ENCODE measurements at places on chromosomes 13 and 19.

DNA sequence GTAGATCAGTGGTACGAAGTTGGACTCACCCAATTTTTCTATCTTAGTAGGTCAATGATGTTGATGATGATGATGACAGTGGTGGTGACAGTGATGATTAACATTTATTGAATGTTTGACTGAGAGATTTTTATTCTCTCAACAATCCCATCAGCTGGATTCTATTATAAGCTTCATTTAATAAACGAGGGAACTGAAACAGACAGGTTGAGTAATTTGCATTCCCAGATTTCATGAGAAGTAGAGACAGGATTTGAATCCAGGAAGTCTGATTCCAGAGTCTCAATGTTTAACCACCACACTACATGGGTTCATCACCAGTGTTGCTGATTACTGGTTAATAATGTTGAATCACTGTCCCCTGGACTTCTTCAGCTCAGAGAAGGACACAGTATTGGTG, 168.9 kb downstream of the FLT1 start:
- no peak for DNase-seq

DNA sequence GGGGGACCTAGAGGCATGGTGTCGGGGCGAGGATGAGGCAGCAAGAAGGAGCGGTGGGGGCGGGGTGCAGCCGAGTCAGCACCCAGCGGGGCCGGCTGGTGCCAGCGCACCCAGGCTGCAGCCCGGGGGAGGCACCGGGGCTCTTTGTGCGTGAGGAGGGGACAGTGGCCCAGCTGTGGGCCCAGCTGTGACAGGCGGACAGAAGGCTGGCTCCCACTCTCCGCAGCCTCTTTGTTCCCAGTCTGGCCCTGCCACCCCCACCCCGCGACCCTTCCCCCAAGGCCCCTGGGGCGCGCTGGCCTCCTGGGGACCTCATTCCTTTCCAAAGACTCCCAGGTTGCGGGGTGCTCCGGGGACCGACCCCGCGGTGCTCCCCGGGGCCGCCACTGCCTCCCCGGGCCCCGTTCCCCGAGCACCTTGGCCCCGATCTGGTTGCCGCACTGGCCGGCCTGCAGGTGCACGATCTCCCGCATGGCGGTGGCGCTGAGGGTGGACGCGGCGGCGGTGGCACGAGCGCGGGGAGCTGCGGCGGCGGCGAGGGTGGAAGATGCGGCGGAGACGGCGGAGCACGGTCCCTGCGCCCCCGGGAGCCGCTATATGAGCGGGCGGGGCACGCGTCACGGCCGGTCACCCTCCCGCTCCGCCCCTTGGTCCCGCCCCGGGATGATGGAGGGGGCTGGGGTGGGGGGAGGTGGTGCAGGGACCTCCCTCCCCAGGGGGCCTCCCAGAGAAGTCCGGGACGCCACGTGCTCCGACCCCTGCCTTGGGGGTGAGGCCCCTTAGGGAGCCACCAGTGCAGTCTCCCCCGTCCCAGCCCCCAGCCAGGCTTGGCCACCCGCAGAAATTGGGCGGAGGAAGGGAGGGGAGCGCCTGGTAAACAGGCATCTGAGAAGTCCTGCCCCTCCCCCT, at the start of gene TUBB4A:
Gene TUBB4A, minus strand, starts transcription at position 570 of the 909 bp plus-strand sequence. Its CDS starts 97 bp downstream, at position 473.
- DNase-seq: peak; percentile 33

- DNase-seq: no peak
Measured at GRCh38 chr19:52936151-52936953, 13.1 kb upstream of the ZNF888 start.

GRCh38 chr19:35732540-35733179, 9.6 kb downstream of the IGFLR1 start:
- DNase-seq: no peak

DNA sequence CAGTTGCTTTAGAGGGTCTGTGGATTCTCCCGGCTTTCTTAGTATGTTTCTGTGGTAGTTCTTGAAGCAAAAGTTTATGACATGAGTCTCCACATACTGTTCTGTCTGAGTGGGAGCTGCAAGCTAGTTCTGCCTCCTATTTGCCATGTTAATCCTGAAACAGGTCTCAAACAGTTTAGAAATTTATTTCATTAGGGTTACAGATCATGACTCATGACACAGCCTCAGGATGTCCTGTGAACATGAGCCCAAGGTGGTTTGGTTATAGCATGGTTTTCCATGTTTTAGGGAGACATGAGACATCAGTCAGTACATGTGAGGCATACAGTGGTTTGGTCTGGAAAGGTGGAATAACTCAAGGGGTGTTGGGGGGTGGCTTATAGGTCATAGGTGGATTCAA, 77.5 kb downstream of the FNDC3A start:
- no peak for DNase-seq

DNA sequence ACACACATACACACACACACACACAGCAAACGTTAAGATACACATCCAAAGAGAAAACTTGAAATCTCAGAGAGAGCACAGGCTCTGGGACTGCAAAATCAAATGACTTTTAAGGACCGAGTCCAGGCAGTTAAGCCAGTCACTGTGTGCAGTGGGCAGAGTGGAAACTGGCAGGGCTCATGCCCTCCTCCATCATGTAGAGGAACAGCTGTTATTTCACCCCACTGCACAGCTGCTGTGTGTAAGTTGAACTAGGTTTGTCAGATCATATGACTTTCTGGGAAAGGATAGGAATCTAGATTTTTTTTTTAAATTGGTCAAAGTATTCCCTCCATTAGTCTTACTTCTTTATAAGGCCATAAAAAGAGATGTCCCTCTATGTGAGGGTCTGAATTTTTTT, 1002.1 kb downstream of the UQCRFS1 start:
- DNase-seq: no peak

GRCh38 chr13:78401873-78402707, 201.3 kb downstream of the POU4F1 start:
- DNase-seq: no peak

DNA sequence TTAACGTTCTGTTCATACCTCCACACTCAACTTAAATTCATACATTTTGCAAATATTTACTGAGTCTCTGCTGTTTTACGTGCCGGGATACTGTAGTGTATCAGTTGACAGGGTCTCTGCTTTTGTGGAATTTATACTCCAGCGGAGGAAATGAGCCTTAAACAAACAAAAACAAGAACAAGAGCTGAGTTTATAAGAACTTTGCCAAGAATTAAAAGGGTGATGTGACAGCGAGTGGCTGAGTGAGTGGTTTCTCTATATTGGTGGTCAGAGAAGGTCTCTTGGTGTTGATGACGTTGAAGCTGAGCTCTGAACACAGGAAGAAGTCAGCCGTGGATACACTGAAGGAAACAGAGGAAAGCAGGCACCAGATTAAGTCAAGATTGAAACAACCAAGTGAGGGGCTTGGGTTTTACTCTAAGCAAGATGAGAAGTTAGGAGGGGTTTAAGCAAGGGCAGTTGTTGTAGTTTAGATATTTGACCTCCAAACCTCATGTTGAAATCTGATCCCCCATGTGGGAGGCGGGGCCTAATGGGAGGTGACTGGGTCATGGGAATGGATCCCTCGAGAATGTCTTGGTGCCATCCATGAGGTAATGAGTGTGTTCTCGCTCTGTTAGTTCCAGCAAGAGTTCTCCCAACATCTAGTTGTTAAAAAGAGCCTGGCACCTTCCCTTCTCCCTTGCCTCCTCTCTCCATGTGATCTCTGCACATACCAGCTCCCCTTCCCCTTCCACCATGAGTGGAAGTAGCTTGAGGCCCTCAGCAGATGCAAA, 248.3 kb downstream of the DCLK1 start:
- no peak for DNase-seq

DNA sequence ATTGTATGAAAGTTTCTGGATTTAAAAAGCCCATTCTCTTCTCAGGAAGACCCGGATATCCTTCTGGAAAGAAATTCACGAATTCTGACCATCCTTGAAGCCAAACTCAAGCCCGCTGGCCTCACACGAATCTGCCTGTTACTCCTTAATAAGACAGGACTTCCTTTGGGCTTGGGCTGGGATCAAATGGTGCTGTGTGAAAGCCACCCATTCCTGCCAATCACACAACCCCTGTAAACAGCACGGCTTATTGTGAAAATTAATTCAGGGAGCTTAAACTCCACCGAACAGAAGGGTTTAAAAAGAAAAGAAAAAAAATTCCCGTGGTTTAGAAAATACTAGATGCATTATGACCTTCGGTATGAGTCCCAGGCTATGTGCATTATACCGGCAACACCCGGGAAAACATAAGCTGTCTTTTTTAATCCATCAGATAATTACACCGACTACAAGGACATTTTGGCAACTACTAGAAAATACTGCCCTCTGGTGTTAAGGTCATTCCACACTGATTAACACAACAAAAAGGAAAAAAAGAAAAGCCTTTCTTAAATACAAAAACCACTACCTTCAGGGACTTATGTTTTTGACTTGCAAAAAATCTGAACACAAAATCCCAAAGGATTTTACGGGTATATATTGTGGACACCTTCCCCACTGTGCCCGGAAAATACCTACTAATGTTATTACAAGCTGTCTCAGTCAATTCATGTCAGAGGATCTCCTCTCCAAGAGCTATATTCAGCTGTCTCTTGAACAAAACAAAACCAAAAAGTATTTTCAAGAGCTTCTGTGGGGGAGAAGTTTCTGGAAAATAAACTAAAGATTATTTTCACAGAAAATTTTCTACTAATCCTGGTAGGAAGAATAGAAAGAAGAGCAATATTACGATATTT, 76.0 kb upstream of the LSM14A start:
- peak; percentile 51 for DNase-seq

DNA sequence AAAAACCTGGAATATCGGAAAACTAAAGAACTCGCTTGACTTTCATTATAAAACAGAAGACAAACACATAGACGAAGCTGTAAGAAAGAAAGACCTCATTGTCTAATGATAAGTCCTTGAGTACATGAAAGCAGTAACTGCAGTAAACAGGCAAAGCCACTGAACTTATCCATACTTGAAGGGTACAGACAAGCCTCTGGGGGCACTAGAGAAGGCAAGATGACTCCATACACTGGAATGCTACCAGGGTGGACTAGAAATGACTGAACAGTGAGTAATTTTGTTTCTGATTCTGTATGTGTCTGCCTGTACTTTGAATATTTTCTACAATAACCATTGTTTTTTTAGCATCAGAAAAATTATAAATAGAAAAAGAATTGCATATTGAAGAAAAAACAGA, 507.9 kb downstream of the UQCRFS1 start:
- DNase-seq: no peak

DNA sequence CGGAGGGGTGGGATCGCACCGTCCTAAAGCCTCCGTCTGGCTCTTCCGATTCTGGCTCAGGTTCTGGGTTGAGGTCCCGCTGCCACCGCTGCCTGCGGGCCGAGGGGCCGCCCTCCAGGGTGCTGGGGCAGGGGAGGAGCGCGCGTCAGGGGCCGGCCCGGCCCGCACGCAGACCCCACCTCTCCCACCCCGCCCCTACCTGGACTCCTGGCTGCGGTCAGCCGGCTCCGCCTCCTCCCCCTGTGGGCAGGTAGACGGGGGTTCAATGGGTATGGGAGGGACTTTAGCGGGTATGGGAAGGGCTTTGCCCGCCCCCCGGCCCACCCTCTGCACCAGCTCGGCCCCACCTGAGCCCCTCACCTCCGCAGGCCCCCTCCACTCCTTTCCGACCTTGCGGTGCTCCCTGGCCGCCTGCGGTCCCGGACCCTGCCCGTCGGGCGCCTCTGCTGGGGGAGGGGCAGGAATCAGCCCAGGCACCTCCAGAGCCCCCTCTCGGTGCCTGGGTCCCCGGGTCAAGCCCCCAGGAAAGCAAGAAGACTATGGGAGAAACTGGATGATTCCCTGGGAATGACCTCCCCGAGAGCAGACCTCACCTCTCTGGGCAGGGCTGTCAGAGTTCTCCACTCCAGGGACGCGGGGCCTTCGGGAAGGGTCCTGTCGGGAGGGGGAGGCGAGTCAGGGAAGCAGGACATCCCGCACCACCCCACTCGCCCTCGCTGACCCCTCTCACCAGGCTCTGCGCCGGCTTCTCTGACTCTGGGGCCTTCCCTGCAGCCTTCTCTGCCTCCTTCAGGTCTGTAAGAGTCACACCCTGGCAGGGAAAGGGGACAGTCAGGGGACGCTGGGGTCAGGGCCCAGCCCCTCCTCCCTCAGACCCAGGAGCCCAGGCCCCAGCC, 17.0 kb downstream of the EPS8L1 start:
- no peak for DNase-seq

- DNase-seq: no peak
Measured at GRCh38 chr19:3585301-3586126, at the start of gene GIPC3. Gene GIPC3, plus strand, starts transcription at chr19:3585478. Its CDS starts 120 bp downstream, at chr19:3585598.

DNA sequence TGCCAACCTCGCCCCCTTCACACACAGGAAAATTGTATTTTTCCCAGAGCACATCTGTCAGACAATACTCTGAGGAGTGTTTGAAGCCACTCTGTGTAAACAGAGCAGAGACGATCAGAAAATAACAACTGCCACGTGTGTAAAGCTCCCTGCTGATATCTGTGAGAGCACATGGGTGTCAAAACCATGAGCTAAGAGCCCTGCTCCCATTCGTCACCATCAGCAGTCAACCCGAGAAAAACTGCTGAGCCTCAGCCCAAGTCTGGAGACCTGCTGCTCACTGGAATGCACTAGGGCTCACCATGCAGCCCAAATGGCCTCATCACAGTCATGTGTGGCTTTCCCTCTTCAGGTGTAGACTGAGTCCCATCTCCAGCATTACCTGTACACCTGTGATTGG, 304.1 kb downstream of the FGF14 start:
- no peak for DNase-seq

DNA sequence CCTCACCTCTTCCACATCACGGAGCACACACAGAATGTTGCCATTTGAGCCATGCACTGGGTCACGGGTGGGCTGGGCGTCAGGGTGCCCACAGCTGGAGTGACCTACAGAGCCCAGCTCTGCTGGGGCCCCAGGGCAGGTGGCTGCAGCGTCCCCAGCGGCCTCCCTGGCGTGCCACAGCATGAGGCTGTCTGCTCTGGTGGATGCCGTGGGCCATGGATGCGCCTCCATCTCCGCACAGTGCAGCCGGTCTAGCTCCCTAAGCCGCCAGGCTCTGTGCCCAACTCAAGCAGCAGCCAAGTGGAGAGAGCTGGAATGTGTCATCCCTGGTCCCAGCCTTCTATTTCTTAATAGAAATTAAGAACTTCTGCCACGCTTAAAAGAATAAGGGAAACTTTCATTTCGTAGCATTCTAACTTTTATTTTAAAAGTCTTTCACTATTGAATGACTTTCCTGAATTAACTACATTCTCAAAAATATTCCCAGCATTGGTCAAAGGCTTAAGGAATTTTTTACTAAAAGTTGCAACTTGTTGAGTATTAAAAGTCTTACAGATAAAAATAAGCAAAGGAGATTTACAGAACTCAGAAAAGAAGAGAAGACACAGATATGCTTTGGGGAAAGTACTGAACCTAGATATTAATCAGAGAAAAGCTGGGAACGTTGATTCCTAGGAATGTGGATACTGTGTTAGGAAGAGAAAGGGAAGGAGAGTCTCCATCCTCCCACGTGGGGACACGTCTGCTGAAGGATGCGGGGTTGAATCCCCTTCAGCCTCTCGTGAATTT, 59.3 kb downstream of the ATP11A start:
- DNase-seq: no peak
